MG63 (cell line): ENCODE measurements at places on chromosomes 4 and X.
A peak's percentile ranks its signal among the peaks of the same experiment; 100 is the strongest.

DNA sequence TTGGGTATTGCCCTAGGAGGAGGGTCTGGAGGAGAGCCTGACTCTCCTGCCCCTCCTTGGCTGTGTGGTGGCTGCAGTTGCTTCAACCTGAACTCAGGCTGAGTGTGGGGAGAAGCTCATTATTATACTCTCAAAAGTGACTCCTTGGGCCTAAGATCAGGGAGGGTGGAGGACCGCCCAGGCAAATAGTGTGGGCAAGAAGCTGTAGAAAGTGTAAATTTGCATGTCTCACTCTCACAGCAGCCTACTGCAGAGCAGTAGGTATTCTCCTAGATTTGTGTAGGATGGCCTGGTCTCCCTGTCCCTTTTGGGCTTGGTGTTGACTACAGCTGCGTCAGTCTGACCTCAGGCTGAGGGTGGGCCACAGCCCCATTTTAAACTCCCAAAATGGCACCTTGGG lies 156.1 kb downstream of the ZNF330 start:
- no peak for DNase-seq

- DNase-seq: no peak
Observed at GRCh38 chrX:87045352-87045751, 472.2 kb upstream of the KLHL4 start.

- no peak for DNase-seq
Observed at GRCh38 chrX:41090568-41091238, 5.5 kb downstream of the USP9X start.

DNA sequence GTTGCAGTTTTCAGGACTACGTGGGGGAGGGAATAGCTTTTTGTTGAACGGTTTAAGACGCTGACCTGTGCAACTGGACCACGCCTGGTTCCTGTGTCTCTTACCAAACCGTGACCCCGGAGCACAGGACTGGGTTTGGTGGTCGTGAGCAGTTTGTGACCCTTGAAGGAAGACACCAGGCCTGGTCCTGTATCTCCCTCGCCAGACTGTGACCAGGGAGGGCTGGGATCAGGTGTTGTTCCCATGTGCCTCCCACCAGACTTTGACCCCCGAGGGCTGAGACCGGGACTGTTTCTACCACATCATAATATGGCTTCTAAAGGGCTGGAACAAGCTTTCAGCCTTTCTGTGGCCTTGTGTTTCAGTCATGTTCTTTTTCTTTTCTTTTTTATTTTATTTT lies 683 bp downstream of the EBP start:
- no peak for DNase-seq

- no peak for DNase-seq
Observed at GRCh38 chr4:146245246-146245645, 30.9 kb downstream of the REELD1 start.

GRCh38 chr4:110869862-110870572 lies 247.1 kb upstream of the PITX2 start:
- DNase-seq: no peak

DNA sequence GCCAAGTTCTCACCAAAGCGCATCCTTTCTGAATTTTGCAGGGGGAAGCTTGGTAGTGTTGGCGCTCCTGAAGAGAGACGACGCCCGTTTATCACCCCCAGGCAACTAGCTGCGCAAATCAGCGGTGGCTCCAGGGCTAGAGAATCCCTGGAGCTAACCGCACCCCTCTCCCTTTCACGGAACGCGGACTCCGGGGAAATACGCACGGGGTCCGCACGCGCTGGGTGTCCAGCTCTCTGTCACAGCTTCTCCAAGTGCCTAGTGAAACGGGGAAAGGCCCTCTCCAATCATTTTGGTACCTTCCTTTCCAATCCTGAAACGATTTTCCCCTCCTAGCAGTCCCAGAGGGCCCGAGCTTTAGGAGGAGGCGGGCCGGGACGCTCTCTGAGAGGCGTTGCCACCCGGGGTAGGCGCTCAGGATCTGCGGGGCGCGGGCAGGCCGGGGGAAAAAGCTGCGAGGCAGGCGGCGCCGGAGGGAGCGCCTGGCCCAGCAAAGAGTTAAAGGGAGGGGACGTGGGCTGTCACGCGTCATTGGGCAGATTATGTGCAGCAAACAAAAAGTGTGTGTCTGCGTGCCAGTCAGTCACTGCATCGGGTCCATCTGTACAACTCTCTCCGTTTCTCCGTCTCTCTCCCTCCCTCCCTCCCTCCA lies at the start of gene PRDM8:
Gene PRDM8 (plus strand): TSS at position 582 of the 652 bp plus-strand sequence. CDS start 2,578 bp downstream, outside the sequence.
- DNase-seq: peak; percentile 54

- DNase-seq: peak; percentile 37
Observed at GRCh38 chrX:95974890-95975289, 709.8 kb upstream of the DIAPH2 start.

GRCh38 chrX:125894947-125895346 lies 271.1 kb downstream of the DCAF12L2 start:
- no peak for DNase-seq

DNA sequence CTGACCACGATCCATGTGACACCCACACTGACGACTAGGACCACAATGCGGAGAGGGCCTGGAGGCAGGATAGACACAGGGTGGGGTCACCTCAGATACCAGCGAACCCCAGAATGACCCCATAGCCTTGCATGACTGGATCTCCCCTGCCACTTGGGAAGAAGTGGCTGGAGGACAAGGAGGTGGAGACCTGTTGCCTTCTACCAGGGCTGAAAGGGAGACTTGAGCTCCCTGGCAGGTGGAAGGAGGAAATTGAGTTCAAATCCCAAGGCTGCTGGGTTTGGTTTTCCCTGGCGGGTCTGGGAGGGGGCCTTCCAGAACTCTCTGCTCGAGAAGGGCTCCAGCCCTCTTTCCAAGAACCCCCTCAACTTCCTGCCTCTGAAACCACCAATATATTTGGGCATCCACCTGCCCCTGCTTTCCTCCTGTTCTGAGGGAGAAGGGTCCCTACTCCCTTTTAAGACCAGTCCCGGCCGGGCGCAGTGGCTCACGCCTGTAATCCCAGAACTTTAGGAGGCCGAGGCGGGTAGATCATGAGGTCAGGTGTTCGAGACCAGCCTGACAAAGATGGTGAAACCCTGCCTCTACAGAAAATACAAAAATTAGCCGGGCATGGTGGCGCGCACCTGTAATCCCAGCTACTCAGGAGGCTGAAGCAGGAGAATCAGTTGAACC lies 3.0 kb downstream of the FAM3A start:
- DNase-seq: no peak

DNA sequence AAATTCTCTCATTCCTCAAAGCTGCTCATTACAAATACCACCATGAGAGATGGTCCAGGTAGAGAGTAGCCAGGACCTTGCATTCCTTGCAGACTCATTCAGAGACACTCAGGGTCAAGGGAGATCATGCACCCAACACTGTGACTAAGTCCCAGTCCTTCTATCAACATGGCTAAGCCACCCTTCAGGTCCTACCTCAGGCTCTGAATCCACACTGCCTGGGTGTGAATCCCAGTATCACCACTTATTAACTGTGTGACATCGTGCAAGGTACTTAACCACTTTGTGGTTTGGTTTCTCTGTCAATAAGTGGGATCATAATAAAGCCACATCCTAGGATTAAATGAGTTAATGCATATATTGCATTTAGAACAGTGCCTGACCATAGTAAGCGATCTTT lies 124.1 kb upstream of the NEIL3 start:
- no peak for DNase-seq

DNA sequence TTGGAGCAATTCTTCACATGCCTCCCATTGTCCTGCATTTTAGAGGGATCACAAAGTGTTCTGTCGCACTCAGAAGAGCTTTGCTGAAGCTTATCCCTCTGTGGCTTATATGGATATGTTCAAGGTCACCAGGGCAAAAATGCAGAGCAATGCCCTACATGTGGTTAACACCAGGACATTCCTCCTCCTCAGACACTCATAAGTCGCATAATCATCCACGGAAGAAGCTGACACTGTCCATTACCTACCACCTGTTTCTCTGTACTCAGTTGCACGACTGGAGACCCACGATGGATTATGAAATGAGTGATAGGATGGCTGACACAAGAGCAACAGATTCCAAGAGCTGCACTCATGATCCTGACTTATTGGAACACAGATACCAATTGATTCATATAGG lies 68.7 kb upstream of the PRDX4 start:
- no peak for DNase-seq

- DNase-seq: peak; percentile 84
Observed at GRCh38 chrX:110002300-110003166, at the start of gene TMEM164. Gene TMEM164 (plus strand): TSS chrX:110003114. CDS start chrX:110003775, 661 bp downstream.

GRCh38 chr4:70940134-70940533 lies 38.0 kb downstream of the MOB1B start:
- no peak for DNase-seq

DNA sequence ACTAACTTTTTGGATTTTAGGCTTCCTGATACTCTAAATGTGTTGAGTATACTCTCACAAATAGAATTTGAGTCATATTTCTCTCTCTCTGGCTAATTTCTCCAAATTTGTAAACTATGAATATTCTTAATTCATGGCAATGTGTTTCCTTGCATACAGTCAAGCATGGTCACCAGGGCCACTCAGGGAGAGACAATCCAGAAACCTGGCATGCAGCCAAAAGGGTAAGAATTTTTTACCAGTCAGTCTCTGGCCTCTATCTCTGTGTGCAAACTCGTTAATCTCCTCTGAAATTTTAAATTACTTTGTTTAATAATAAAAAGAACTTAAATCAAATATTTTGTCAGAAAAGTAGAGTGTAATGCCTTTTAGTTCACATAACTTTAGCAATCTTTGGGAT lies 179.8 kb downstream of the OR13H1 start:
- DNase-seq: no peak

- peak; percentile 4 for DNase-seq
Observed at GRCh38 chrX:47078129-47079043, at the start of gene RGN. Gene RGN (plus strand): TSS chrX:47078443. CDS start chrX:47081145, 2,702 bp downstream.

DNA sequence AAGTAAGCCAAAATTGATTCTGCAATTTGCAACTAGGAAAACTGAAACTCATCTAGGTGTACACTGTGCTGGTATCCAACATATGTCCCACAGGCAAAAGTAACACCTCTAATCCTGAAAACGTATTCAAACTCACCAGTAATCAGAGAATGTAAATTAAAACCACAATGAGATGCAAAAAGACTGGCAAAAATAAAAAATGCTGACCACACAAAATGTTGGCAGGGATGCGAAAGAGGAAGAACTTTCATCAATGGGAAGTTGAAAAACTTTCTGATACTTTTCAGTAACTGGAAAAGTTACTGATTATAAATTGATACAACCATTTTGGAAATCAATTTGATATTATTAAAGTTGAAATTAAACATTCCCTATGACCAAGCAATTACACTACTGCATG lies 20.1 kb upstream of the CORIN start:
- no peak for DNase-seq

DNA sequence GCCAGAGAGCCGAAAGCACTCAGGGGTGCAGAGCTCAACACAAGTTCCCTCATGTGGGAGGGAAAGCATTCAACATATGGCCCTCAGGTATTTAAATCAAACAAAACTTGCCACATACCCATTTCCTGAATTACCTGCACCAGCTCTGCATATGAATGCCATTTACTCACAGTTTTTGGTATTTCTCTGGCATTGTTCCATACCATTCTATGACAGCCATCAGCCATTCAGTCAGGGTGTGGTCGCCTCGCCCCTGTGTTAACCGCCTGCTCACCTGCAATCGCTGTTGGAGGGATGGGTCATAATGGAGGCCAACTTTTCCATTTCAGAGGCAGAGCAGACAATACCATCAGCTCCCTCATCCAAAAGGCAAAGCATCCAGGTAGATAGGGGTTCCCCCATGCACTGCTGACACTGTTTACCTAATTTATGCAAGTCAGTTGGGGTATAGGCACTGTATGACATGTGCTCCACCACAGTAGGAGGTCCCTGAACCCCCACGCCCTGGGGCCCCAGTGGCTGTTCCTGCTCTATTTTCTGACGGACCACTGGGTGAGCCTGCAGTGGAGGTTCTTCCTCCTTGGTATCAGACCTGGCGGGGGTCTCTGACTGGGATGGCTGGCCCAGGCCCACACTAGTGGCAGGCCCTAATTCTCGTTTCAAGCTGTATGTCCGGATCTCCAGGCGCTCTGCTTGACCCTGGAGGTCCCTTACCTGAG lies 227.1 kb downstream of the ADGRL3 start:
- no peak for DNase-seq

- no peak for DNase-seq
Observed at GRCh38 chr4:8709050-8709728, 116.6 kb downstream of the CPZ start.

DNA sequence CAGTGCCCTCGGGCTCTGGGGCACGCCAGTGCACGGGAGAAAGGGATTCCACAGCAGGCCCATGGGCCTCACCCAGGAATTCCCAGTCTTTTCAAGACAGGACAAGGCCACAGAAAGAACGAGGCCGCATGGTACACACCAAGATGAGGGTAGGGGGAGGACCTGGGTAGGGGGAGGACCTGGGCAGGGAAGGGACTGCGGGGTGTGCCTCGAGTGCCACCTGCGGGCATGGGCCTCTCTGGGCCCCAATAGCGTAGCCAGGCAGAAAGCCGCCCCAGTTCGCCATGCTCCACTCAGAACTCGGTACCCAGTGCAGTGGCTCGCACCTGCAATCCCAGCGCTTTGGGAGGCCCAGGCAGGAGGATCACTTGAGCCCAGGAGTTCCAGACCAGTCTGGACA lies 14.0 kb upstream of the DUSP9 start:
- no peak for DNase-seq

GRCh38 chr4:83125738-83126141 lies 11.2 kb upstream of the PLAC8 start:
- DNase-seq: no peak

DNA sequence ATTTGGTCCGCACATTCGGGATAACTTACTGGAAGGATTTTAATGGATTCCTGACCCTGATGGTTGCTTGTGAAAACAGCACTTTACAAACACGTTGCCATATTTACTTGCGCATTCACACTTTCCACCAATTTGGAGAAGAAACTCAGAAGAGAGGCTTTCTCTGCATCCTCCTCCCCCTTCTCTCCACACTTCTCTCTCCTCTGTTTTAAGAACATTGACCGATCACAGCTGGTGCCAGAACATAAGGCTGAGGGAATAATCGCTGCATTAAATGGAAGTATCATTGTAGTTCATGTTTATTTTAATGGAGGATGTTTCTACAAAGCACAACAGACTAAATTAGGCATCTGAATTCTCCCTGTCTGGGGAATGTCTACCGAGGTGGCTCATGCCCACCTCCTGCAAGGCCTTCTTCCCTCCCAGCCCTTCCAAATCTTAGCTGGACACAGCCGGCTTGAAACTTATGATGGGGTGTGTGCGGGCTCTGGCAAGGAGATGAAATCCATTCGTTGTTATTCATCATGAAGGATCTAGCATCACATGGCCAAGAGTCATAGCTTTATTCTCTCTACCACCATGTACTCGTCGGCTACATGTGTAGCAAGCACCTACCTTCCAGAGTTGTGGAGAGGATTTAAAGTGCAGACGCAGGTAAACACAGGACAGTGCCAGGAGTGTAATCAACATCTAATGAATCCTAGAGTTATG lies 204.1 kb downstream of the LDB2 start:
- no peak for DNase-seq

- DNase-seq: no peak
Observed at GRCh38 chr4:70902577-70903290, 565 bp downstream of the MOB1B start.

DNA sequence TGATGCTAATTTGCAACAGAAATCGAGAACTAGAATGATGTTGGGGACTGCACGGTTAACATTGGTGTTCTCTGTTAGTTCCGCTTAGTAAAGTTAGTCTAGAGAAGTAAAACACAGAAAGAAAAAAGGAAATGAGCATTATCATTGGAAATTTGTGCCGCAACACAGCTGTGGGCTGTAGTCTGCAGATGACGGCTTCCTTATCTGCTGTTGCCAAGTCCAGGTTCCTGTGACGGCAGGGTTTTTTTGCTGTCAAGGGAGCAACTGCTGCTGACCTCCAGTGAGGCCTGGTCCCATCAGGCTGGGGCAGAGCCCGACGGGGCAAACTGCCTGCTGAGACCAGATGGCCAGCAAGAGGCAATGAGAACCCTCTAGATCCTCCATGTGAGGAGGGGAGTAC lies 38.9 kb upstream of the PHEX start:
- no peak for DNase-seq
